ENCODE measurements at places on chromosomes 6 and 20.
A peak's percentile ranks its signal among the peaks of the same experiment; 100 is the strongest.

DNA sequence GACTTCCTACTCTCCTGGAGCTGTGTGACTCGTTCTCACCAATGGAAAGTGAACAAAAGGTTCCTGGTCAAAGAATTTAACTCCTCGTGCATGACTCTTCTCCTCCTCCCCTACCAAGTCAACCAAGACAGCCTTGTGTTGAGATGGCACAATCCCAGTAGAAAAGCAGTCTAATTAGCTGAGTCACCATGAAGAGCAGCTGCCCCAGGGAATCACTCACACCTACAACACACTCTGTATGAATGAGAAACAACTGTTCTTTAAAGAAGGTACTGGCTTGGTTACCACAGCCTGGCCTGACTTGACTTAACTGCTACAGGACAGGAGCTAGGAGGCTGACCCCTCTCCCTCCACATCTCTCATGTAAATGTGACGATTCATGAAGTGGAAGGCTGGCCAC, 2.9 kb upstream of the HLA-DOB start:
- DNase-seq: no peak

DNA sequence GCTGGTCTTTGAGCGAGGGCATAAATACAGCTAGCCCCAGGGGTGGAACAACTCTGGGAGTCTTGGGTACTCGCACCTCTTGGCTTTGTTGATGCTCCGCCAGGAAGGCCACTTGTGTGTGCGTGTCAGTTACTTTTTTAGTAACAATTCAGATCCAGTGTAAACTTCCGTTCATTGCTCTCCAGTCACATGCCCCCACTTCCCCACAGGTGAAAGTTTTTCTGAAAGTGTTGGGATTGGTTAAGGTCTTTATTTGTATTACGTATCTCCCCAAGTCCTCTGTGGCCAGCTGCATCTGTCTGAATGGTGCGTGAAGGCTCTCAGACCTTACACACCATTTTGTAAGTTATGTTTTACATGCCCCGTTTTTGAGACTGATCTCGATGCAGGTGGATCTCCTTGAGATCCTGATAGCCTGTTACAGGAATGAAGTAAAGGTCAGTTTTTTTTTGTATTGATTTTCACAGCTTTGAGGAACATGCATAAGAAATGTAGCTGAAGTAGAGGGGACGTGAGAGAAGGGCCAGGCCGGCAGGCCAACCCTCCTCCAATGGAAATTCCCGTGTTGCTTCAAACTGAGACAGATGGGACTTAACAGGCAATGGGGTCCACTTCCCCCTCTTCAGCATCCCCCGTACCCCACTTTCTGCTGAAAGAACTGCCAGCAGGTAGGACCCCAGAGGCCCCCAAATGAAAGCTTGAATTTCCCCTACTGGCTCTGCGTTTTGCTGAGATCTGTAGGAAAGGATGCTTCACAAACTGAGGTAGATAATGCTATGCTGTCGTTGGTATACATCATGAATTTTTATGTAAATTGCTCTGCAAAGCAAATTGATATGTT, 19.2 kb downstream of the IRF4 start:
- no peak for DNase-seq

DNA sequence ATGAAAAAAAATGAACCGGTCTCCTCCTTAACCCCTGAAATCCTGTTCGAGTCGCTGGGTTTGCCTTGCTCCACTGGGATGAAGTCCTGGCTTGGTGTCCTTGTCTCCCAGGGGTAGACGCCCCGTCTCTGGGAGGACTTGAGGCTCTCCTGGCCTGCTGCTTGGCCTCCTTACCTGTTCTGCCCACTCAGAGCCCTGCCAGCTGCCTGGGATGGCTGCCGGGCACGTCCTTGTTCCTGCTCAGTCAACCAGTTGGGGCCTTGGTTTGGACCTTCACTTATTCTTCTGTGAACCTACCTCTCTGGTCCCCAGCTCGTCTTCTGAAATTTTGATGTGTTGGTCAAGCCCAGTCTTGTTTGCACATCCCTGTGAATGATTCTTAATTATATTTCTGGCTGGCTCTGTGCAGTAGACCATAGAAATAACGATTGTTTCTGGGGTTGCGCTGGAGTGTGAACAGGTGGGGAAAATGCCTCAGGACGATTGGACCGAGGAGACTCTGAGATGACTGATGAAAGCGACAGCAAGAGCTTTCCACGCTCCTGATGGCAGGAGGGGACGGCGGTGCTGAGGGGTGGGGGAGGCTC, 126.5 kb upstream of the ESR1 start:
- DNase-seq: no peak

GRCh38 chr6:144744720-144745119, 459.6 kb downstream of the UTRN start:
- DNase-seq: no peak

DNA sequence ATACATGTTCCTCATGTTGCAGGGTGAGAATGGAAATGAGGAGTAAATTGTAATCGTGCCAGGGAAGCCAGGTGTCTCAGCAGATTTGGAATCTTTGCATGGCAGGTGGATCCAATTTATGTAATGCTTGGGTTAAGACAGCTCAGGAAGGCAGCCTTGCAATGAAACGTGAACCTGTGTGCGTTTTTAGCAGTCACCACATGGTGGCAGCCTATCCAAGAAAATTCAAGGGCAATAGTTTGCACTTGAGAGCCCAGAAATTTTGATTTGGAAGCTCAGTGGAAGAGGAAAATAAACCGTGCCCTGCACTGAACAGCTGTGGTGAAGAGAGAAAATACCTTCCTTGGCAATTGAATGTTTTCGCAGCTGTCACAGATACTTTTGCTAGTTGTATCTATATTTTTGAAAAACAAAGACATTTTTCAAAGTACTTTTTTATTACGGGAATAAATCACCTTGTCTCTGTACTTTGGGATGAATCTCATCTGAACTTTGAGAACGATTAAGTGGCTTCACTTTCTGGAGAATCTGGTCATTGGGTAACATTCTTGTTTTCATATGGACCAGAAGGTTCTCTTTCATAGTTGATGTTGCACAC, 26.5 kb downstream of the MTHFD1L start:
- peak; percentile 28 for DNase-seq
